ENCODE measurements at places on chromosomes 12 and 14.

DNA sequence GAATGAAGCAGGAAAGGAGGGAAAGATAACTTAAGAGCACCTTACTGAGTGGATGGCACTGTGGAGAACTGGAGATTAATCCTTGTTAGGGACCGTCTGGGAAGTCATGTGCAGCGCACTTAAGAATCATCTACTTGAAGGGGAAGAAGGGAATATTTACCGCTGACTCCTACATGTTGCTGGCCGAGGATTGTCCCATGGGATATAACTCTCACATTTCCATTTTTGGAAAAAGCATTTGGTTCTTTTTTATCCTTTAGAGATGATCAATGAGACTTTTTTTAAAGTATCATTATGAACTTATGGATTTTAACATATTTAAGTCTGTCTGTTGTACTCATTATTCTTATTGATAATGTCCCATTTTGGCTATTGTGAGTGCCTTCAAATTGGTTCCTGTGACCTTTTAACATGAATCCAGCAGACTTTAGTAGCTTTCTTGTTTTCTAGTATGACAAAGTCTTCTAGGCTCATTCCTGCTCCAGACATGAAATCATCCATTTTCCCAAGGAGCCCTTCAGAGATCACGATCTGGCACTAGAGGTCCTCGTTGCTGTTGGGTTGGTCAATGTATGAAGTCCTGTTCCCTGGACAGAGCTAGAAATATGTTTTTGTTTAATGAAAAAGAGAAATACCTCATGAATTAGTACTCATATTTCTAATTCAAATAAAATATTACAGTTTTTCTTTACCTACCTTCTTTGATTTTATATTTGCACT, 20.2 kb upstream of the FAM234B start:
- DNase-seq: no peak

GRCh38 chr14:67674480-67675218, at the start of gene VTI1B:
Gene VTI1B, minus strand, starts transcription at chr14:67674632. Its CDS starts 143 bp downstream, at chr14:67674489.
- DNase-seq: peak; percentile 66

GRCh38 chr14:104383088-104383995, 196.2 kb upstream of the C14orf180 start:
- DNase-seq: no peak

DNA sequence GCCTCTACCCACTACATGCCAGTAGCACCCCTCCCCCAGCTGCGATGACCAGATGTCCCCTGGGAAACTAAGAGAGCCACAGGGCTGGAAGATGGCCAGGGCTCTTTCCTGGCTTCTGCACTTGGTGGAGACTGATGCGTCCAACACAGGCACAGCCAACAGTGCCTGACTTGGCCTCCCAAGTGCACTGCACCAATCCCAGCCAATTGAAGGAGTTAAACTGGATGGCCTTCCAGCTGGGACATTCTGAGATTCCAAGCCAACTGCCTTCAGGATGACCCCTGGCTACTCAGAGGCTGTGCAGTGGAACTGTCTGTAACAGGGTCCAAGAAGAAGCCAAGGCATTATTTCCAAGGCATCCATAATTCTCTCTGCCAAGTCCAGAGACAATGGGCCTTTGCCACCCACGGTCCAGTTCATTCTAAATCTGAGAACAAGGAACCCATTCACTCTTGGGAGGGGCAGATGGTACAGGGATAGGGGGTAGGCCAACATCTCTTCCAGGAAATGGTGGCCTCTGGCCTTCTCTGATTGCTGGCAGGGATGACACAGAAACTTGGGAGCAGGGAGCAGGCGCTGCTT, 35.2 kb downstream of the PRIMA1 start:
- peak; percentile 99 for DNase-seq

- no peak for DNase-seq
Observed at GRCh38 chr14:21003788-21004346, 4.8 kb downstream of the SLC39A2 start.

- no peak for DNase-seq
Observed at GRCh38 chr14:105176513-105176912, 4.6 kb downstream of the NUDT14 start.

GRCh38 chr14:76984787-76985375, 43.6 kb downstream of the IRF2BPL start:
- DNase-seq: no peak

DNA sequence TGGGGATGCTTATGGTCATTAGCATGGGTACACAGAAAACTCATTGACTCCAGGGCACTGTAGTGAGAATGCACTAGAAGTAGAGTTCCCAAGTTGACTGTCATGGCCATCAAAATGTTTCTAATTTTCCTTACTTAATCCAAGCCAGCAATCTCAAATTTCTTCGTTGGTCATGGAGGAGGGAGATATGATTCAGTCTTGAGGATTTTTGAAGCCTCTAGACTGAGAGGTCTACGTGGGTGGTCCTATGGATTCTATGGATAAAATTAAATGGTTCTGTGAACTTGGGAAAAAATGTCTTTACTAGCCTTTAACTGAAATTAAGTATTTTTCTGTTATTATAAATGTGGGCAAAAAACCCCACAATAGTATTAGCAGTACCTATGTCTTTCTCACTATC, 508.5 kb downstream of the FUT8 start:
- DNase-seq: no peak

DNA sequence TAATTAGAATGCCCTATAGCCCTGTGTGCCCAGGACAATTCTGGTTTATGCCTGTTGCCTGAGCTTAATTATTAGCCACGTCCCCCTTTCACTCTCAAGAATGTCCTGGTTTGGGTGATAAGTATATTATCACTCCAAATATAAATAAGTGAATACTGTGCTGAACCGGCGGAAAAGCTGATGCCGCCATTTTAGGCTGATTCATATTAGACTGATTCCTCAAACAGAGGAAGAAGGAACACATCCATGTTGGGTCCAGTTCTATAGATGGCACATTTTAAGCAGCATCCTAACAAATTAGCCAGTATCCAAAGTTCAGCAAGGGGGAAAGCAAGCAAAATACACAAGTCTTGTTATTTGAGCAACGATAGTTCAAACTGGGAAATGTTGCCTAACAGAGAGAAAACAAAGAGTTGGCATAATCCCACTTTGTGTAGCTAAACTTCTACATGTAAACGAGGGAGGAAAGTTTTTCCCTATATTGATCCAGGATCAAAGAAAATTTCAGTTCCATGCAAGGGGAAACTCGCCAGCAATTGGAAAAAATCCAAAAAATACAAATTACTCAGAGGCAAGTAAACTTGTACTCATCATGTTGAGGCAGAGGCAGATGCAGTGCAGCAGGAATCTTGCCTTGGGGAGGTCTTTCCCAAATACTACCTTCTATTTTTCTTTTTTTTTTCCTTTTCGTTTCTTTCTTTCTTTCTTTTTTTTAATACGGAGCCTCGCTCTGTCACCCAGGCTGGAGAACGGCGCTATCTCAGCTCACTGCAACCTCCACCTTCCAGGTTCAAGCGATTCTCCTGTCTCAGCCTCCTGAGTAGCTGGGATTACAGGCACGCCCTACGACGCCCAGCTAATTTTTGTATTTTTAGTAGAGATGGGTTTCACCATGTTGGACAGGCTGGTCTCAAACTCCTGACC, 96.2 kb downstream of the ITPR2 start:
- no peak for DNase-seq

DNA sequence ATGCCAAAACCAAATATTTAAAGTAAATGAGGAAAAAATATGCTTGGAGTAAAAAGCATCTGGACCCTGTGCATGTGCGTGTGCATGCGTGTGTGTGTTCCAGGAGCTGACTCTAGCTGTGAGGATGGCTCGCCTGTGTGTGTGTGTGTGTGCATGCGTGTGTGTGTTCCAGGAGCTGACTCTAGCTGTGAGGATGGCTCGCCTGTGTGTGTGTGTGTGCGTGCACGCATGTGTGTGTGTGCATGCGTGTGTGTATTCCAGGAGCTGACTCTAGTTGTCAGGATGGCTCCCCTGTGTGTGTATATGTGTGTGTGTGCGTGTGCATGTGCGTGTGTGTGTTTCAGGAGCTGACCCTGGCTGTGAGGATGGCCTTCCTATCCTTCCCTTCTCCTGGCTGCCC, 357.7 kb downstream of the CACNA1C start:
- DNase-seq: no peak

- no peak for DNase-seq
Observed at GRCh38 chr12:66733839-66734238, 55.0 kb upstream of the GRIP1 start.

DNA sequence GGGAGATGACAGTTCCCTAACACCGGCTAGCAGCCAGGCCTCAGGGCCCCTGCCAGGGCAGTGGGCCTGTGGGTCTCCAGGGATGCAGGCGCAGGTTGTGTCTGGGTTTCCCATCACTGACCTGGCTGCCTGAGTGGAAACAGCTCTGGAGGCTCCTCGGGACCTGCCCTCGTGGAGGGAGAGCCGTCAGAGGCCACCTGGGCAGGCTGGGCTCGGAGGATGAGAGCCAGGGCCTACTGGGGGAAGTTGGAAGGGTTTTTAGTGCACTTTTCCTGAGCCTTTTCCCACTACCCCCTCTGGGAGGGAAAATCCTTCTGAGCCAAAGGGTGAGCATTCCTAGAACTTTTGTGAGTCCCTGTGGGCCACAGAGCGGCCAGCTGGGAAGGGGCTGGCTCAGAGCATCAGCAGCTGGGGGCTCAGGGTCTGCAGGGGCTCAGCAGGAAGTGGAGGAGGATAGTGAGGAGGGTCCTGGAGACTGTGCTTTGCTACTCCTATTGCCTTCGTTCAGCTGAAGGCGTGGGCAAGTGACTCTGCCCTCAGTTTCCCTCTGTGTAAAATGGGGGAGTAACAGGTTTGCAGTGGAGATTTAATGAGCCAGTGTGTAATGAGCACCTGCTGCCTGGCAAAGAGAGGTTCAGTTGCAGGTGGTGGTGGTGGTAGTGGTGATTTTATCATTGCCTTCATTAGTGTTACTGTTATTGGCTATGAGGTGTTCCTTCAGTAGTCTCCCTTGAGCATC, 1.8 kb downstream of the SH2B3 start:
- no peak for DNase-seq

GRCh38 chr14:69673578-69674305, 62.3 kb downstream of the SUSD6 start:
- no peak for DNase-seq
